CD4-positive, alpha-beta T cell treated with Interleukin-15 for 4 hours (primary cell): ENCODE measurements at places on chromosomes 16 and 17.

DNA sequence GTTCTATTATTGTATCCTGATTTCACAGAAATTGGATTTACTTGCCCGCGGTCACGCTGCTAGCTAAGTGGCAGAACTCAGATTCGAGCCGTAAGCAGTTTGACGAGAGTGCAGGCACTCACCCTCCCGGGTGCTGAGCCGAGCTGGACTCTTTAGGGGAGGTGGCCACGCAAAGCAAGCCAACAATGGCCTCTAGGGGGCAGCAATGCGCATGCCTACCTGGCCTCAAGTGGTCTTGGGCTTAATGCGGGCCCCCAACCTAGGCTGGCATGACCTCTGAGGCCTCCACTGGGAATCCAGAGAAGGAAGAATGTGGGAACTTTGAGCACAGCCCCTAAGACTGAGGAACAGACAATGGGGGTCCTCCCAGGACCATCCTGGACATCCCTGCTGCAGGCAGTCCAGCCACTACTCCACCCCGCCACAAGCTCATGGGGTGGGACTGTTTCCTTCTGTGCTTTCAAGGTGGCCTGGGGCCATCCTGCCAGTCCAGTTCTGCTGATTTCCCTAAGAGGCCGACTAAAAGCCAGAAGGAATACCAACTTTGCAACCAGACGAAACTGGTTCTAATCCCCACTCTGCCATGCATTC, 276.5 kb downstream of the XYLT1 start:
- DNase-seq: peak; percentile 50

DNA sequence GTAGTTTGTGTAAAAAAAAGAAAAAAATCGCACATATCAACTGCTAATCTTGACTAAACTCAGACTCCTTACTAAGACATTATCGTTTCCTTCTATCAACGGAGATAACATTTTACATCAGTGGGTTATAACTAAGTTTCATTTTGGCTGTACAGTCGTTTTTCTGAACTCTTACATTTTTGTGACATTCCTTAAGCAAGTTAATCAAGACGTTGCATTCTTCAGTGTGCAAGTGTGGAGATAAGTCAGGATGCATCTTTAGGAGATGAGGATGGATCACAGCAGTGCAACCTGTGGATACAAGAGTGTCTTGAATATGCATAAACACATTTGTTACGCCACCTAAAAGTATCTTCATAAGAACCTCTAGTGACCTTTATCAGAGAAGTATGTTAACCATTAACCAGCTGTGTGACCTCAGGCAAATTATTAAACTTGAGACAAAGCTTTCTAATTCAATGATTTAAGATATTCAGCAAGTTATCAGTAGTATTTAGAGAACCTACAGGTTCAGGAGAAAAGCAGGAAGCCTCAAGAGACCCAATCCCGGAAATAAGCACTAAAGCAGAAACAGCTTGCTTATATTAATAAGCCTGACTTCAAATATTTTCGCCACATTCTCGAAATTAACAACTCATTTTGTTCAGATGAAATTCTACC, 9.4 kb downstream of the CMC2 start:
- no peak for DNase-seq

- no peak for DNase-seq
Observed at GRCh38 chr17:73391331-73392265, 79.8 kb upstream of the CDC42EP4 start.

GRCh38 chr17:61065263-61065773, 334.3 kb upstream of the TBX2 start:
- no peak for DNase-seq

DNA sequence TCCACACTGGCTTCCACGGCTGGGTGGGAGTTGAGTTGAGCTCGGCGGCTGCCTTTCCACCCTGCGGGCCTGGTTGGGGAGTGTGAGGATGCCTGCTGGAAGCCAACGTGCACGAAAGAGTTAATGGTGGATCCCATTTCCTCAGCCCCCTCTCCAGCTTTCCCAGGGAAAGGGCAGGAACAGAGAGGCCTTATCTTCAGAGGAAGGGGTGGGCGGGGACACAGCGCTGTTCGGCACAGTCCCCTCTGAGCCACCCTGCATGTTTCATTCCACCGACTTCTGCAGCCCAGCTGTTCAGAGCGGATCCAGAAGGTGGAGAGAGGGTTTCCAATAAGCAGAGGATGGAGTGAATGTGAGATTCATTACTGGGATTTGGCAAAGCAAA, 295.3 kb downstream of the SEC14L1 start:
- no peak for DNase-seq

DNA sequence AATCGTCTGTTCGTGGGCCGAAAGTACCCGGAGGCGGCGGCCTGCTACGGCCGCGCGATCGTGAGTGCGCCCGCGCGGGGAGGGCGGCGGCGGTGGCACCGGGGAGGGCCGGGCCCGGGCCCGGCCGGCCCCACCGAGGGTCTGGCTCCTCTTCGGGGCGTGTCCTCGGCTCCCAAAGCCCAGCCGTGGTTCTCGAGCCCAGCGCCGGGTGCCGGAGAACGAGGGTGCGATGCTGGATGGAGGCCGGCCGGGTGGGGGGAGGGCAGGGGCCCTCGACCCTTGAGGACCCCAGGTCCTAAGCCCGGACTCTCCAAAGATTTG, 375 bp downstream of the STUB1 start:
- DNase-seq: no peak

DNA sequence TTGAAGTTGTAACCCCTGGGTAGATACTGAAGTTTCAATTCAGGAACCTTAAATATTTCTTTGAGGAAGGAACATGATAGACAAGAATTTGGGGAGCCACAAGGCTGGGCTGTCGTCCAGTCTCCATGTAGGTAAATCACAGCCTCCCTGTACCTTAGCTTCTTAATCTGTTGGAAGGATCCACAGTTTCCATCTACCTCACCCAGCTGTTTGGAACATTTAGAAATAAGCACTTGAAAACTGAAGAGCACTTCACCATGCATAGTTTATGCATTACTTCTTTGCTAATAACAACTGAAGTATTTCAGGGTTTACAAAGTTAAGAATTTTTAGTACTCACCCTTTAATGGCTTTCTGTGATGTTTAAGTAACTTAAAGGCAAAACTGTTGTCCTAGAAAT, 17.2 kb downstream of the TXNDC11 start:
- no peak for DNase-seq

- no peak for DNase-seq
Observed at GRCh38 chr17:31273516-31273915, 23.5 kb downstream of the OMG start.

DNA sequence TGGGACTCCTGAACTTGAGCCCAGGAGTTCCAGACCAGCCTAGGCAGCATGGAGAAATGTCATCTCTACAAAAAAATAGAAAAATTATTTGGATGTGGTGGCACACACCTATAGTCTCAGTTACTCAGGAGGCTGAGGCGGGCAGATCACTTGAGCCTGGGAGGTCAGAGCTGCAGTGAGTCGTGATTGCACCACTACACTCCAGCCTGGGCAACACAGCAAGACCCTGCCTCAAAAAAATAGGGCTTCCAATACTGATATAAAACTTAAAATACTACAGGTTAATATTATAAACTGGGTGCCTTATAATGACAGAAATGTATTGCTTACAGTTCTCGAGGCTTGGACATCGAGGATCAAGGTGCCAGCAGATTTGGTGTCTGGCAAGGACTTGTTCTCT, 10.6 kb downstream of the CES2 start:
- no peak for DNase-seq

- peak; percentile 37 for DNase-seq
Observed at GRCh38 chr17:3693829-3694231, 2.1 kb downstream of the P2RX5 start.

DNA sequence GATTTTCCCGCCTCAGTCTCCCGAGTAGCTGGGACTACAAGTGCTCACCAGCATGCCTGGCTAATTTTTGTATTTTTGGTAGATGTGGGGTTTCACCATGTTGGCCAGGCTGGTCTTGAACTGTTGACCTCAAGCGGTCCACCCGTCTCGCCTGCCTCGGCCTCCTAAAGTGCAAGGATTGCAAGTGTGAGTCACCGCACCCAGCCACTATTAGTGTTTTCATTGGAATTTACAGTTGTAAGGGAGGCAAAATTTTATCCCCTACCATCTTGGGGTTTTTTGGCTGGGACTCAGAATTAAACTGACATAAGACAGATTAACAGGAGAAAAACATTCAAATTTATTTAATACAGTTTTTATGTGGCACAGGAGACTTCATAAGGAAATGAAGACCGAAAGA, 12.3 kb upstream of the MYCBPAP start:
- DNase-seq: no peak

- DNase-seq: no peak
Observed at GRCh38 chr16:28280881-28281836, 11.2 kb upstream of the SBK1 start.

GRCh38 chr17:43025290-43025657, 243 bp downstream of the RND2 start:
- no peak for DNase-seq

DNA sequence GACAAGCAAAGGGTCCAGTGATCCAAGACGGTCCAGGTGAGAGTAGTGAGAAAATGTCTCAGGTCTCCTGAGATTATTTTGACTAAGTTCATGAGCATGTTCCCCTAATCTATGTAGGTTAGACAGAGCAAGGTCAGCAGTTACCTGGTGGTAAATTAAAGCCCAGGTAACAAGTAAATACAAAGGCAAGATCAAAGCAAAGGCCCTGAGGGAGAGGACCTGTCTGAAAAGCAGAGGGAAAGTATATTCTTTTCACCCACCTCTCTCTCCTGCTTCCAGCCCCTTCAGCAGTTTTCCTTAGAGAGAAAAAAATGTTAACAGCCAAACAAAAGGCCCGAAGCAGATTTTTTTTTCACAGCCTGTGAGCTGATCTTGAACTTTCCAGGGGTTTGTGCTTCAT, 302.7 kb downstream of the MAP2K6 start:
- no peak for DNase-seq

GRCh38 chr17:49442041-49442440, 27.4 kb upstream of the PHB1 start:
- no peak for DNase-seq

DNA sequence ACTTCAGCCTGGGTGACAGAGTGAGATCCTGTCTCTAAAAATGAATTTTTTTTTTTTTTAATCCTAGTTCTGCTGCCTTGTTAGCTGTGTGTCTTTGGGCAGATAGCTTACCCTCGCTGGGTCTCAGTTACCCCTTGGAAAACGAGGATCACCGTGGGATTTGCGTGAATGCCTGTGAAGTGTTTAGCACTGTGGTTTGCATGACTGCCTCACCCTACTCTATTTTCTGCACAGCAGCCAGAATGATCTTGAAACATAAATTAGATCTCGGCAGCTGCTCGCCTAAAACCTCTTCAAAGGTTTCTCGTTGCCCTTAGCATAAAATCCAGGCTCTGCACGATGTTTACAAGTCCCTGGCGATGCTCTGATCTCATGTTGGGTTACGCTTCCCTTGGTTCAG, 71.2 kb upstream of the GRIN2A start:
- no peak for DNase-seq

GRCh38 chr17:44780845-44781480, 22.2 kb downstream of the ADAM11 start:
- no peak for DNase-seq

DNA sequence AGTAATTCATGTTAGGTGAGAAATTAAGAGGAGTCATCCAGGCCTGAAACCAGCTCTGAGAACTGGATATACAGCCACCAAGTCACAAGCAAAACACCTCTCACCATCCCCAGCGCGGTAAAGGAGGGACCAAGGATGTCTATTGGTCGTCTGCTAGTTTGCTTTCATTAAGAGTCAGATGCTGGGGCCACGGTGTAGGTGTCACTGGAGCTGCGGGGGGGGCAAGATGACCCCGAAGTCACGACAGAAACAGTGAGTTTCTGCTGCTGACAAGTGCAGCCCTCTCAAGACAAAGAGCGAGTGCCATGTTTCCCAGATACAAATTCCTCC, 790 bp downstream of the NCBP3 start:
- DNase-seq: peak; percentile 38

DNA sequence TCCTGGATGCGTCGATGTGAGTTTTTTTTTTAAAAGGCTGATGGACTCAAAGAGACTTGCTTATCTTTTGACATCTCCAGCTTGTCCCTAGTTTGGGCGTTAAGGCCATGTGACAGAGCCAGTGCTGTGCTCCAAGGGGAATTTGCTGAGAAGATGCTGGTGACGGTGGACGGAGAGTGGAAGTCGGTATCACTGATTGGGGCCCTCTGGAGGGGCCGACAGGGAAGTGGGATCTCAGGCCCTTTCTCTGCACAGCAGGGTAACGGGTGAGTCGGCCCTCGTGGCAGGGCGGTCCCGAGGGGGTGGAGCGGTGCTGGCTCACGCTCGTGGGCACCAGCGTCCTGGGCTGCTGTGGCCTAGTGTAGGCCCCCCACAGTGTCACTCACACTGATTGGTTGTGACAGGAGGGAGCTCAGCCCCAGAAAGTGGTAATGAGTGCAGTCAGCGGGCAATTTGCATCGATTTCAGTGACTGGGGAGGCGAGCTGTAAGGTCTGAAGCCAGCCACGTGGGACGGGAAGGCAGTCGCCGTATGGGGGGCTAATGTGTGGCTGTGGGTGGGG, 91.3 kb downstream of the TBC1D16 start:
- DNase-seq: no peak

DNA sequence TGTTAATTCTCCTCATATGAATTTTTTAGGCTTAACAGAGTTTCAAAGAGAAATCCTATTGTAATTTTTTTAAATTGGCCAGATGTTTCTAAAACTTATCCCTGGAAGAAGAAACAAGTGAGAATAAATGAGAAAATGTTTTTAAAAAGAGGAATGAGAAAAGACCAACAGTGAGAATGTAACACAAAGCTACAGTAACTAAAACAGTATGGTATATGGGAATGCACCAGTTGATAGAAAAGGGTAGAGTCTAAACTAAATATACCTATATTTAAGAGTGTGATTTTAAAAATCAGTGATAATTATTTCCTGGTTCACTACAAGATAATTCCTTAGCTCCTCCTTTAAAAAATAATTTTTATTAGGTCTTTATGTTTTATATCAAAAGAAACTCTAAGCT, 127.9 kb downstream of the CCDC182 start:
- DNase-seq: no peak

DNA sequence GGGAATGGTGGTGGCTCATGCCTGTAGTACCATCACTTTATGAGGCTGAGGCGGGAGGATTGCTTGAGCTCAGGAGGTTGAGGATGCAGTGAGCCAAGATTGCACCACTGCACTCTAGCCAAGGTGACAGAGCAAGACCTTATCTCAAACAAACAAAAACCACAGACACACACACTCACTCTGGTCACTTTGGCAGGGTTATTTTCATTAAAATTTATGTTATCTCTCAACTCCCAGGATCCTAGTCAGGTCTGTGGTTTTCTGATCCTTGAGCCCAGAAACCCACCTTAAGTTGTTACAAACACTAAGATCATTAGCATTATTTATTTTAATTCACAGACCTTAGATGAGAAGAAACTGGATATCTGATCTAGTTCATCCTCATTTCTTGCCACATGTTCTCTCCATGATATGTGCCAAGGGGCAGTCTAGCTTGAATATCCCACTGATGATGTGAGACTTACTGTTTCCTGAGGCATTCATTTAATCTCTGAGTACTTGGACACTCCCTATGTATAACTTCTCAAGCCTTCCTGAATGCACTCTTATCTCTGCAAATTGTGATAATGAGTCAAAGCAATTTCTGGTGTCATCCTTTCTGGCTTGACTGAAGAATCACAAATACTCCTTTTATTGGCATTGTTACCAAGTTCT, 9.6 kb downstream of the ABHD15 start:
- no peak for DNase-seq

- DNase-seq: no peak
Observed at GRCh38 chr17:60134396-60135150, 15.2 kb upstream of the CA4 start.

- no peak for DNase-seq
Observed at GRCh38 chr17:81673561-81674258, 7.2 kb downstream of the CCDC137 start.
